Amniotic stem cell (primary cell): ENCODE measurements at places on chromosomes 13 and 19.

DNA sequence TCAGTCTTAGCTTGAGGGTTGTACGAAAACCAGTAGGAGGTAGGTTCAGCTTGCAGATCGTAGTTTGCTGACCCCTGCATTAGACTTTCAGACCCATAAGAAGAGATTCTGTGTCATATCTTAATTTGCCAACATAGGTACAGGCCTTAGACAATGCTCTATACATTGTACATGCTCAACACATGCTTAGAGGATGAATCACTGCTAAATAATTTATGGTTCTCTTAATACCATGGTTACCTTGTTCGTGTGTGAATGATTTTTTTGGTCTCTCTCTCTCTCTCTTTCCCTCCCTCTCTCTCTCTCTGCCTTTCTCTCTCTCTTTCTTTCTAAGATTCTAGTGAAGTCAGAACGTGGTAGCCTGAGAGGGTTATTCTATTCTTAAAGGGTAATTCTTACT lies 112.2 kb downstream of the FGF14 start:
- DNase-seq = no peak

DNA sequence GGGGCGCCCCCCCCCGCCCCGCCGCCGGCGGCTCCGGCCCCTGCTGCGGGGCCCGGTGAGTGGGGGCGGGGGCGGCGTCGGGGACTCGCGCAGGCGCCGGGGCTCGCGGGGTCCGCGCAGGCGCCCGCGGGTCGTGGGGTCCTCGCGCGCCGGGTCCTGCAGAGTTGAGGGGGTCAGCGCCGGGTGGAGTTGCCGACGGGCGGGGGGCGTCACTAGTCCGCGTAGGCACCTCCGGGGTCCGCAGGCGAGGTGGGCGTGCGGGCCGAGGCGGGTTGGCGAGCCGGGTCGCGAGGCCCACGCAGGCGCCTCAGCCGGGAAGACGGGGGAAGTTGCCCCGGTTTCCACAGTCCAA lies 365 bp downstream of the PPP6R1 start:
- DNase-seq = no peak

DNA sequence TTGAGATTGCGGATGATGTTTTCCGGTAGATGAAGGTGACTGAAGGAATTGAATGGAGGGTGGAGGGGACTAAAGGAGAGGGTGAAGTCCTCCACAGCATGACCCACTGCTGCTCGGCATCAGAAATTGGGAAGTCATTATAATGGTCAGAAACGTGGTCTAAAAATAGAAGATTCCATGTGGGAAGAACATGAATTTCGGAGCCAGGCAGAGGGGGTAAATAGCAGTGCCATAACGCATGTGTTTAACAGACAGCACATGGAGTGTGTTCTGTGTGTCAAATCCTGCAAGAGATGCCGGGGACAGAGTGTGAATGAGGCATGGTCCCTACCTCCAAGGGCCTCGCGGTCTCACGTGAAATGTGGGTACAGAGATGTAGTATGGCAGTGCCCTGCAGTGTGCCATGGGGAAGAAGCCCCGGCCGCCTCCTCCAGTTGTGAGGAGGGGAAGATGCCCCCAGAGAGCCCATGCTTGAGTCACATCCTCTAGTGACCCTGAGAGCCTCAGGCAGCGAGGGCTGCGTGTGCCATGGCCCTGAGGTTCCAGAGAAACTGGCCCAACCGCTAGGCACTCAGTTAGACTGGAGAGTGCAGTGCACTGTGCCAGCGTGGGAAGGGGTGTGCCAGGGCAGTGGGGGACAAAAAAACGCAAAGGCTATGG lies 106.1 kb downstream of the COL4A2 start:
- no peak for DNase-seq

- DNase-seq = no peak
Measured at GRCh38 chr13:76778853-76779252, 107.4 kb downstream of the KCTD12 start.

GRCh38 chr13:74015137-74015536 lies 119.1 kb downstream of the KLF12 start:
- no peak for DNase-seq

- no peak for DNase-seq
Measured at GRCh38 chr19:5805462-5806132, 730 bp downstream of the NRTN start.

DNA sequence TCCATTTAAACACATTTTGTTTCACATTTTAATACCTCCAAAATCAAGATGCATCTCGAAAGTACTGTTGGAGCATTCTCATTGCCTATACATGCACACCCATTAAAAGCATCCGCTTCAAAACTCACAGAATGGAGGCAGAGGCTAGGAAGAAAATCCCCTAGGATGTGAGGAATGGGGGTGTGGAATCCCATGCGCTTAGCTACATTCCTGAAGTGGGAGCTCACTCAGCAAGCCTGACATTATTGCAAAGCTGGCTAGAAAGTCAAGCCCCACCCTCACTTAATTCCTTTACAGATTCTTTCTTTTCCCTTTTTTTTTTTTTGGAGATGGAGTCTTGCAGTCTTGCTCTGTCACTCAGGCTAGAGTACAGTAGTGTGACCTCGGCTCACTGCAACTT lies 4.6 kb upstream of the FAM32A start:
- DNase-seq = peak; percentile 67

- no peak for DNase-seq
Measured at GRCh38 chr13:43128504-43128961, 105.1 kb downstream of the DNAJC15 start.

DNA sequence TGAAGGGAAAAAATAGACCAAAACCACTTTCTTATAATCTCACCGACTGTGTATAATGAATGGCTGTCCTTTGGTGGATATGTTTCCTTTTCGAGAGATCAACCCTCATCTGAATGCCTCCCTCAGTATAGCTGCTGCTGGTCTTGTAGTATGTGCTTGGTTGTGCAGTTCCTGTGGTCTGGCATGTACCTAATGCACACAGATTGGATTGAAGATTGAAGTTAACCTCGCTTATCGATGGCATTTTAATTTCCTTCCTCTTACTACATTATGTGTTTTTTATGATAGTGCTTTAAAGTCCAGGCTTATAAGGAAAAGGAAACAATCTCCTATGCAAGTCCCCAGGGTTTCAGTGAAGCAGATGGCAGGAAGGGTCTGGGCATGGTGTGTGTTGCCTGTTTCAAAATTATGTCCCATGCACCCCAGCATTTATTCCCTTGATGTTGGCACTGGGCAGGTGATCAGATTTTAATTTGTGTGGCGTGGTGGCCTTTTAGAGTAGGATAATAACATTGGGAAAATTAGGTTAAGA lies 334.1 kb downstream of the SHISA2 start:
- no peak for DNase-seq

DNA sequence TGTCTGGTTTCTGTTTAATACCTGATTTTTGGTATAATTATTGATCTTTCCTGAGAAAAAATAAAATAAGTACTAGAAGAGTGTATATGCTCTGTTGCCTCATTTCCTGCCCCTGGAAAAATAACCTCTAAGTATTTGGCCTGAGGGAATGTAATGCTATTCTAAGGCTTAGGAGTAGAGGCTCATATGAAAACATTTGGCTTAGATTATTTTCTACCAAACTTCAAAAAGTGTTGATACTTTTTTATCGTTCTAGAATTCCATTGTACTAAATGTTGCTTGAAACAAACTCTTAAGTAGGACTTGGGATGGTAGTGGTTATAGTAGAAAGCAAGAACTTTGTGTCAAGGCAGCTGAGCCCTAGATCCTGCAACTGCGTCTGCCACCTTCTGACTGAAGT lies 57.8 kb downstream of the COG3 start:
- DNase-seq = peak; percentile 35
